ENCODE measurements at places on chromosomes 3 and 15.

- DNase-seq, result no peak
These were observed 51.5 kb upstream of the RPL32 start for GRCh38 chr3:12892840-12893189.

DNA sequence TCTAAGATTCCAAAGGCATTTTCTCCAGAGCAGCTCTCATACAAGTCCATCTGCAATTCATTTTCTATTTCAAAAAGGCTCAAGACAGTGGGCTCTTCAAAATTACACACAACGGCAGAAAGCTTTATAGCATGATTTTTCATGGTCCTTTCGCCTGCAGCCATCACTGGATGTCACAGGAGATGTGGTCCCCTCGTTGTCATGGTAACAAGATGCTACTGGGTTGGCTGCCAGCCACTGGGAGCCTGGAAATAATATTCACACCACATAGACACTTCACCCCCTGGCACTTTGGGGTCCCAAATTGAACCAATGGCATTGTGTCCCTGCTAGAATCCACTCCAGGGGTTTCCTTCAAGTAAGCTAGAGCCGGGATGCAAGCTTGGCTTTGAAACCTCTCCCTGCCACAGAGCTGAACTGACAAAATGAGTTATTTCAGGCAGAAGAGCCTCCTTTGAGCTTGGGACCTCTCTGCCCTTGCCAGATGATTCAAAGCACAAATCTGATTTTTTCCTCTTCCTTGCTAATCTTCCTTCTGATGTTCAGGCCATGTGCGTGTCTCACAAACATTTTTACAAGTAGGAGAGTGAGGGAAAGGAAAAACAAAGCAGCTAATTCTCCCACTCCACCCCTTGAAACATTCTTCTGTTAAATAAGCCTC lies 512.6 kb upstream of the ADAMTS9 start:
- no peak for DNase-seq

DNA sequence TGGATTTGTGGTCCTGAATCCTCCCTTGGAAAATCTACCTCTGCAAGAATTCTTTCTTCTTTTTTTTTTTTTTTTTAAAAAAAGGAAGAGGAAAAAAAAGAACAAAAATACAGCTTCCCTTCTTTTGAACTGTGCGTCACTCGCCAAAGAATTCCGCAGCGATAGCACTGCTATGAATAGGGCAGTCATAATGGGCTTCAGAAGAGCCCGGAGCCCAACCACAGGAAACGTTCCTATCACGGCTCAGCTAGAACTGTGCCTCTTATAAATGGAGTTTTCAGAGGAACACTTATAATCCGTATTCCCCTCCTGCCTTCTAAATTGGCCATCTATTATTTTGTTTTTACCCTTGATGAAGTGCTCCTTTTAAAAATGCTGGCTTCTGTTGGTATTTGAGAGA lies 227.7 kb downstream of the ADAMTS17 start:
- DNase-seq, result no peak

DNA sequence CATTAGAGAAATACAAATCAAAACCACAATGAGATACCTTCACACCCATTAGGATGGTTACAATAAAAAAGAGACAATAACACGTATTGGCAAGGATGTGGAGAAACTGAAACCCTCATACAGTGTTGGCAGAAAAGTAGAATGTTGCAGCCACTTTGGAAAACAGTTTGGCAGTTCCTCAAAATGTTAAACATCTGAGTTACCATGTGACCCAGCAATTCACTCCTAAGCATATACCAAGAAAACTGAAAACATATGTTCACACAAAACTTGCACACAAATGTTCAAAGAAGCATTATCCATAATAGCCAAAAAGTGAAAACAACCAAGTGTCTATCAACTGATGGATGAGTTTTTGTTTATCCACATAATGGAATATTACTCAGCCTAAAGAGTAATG lies 166.9 kb upstream of the FAM3D start:
- DNase-seq, result no peak

GRCh38 chr15:31353931-31354330 lies 27.3 kb downstream of the KLF13 start:
- DNase-seq, result no peak

DNA sequence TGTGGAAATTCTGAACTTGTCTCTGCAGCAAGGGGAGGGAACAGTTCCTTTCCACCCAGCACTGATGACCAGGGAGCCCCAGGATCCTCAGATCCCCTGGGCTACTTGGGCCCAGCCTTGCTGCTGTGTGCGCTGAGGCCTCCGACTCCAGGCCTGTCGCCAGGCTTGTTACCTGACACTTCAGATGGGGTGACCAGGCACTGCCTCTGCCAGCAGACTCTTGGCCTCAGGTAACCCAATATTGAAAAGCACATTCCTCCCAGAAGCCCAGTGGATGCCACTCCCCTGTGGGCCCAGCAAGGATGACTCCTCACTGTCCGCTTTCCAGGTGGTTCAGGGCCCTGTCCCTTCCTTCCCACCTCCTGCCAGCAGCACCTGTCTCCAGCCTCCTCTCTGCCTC lies 3.5 kb upstream of the PLA2G4E start:
- DNase-seq, result no peak

DNA sequence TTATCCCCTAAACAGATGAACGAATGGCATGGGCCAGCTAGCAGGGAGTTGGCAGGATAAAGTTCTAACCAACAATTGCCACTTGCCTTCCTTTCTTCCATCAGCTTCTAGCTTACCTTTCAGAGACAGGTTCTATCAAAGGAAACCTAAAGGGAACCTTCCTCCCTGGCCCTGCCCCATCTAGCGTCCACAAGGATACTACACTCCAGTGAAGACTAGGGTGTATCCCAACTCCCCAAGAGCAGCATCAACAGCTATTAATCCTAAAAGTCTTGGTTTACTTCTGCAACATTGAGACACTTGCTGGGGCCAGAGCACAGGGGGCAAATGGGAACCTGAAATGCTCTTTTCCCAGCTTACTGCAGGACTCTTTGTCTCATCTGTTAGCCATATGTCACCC lies 37.0 kb upstream of the TMC3 start:
- DNase-seq, result no peak

DNA sequence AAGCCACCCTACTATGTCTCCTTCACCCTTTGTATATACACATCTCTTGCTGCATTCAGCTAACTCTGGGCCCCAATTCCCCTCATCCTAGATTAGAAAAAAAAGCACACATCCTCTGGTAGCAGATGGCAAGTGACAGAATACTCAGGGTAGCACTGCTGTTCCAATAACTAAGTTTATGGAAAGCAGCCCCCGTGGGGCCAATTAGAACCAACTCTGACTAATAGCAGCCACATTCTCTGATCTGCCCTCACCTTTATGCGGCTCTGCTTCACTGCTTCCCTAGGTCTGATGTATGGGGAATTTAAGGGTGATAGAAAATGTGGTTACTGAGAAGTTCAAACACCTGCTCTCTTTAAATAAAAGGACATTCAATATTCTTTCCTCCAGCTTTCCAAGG lies 74.9 kb upstream of the SETMAR start:
- DNase-seq, result no peak

- DNase-seq, result no peak
These were observed 106.8 kb downstream of the SLMAP start for GRCh38 chr3:57862894-57863293.

DNA sequence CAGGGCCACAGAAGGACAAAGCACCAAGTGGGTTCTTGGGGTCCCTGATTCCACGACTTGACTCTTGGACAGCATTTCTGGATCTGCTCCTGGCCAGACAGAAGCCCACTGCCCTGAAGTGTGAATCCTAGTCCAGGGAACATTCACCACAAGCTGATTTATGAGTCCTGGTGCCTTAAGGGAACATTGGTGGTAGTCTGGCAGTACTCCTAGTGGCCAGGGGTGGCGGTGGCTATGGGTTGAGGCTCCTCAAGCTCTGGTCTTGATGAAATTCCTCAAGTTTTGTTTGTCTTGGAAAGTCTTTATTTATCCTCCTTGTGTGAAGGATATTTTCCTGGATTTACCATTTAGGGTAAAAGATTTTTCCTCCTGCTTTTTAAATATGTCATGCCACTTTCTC lies 307.5 kb downstream of the PYDC2 start:
- DNase-seq, result no peak

- DNase-seq, result no peak
These were observed 180.4 kb upstream of the NR2E3 start for GRCh38 chr15:71629781-71630474.

DNA sequence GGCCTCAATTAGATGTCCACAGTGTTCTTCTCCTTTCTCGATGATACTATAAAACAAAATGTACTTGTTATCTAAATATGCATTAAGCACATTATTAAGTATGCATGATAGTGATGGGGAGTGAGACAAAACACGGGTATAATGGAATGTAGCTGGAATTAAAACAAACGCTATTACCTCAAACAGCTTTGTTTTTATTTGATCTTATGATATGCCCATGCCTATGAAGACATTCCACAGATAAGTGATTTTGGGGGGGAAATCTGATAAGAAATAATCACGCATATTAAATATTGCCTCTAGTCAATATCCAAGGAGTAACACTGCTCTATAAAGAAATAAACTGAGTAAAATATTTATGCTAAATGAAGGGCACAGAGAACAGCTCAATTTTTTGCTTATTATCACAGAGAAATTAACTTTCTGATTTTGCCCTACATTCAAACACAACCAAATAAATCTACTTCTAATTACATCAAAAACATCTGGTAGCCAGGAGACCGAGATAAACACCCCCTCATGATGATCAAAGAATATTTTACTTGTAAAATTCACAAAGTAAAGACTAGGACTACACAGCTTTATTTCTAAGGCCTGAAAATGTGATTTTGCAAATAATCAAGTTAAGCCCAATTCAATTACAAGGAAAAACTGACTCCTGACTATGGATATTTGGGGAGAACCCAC lies 1.9 kb downstream of the COX17 start:
- no peak for DNase-seq

DNA sequence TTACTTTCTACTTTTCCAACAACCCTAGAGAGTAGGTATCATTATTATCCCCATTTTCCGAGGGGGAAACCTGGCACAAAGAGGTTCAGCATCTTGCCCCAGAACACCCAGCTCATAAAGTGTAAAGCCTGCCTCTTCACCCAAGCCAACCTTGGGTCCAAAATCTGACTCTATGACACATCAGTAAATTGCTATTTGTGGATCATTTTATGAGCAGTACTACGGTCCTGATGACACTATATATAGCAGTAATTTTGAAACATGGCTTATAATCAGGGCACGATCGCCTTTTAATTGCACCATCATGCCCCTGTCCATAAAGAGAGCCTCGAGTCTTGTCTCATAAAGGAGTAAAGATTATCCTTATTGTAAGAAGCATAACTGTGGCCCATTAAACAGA lies 9.7 kb downstream of the MAGI1 start:
- no peak for DNase-seq

GRCh38 chr3:101010296-101010695 lies 17.1 kb upstream of the ABI3BP start:
- no peak for DNase-seq

GRCh38 chr3:30112411-30112810 lies 494.0 kb upstream of the TGFBR2 start:
- DNase-seq, result no peak

GRCh38 chr3:162777118-162777517 lies 1280.5 kb downstream of the OTOL1 start:
- no peak for DNase-seq

DNA sequence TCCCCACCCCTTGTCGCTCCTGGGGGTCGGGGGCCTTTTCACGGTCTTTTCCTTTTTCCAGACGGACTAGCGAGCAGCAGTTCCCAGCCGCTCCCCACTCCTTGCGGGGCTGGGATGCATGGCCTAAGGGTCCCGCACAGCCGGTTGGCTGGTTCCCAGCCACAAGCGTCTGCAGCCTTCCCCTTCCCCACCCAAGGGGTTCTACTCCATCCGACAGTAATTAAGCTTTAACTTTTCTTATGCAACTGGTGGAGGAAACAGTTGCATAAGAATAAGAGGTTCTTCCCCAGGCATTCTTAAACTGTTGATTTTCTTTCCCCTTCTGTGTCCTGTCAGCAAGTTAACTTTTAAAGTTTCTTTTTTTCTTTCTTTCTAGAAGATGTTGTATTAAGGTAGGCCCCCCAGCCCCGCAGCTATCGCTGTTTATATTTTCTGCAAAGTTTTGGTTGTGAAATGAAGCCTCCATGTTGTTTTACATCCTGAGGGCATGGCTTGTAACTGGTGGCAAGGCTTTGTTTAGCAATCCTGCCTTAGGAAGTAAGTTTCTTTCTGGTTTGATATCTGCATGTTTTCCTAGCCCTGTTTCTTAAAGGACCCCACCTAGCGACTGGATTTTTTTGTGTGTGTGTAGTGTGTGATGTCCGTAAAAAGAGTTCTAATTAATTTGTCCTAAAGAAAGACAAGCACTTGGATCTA lies 207.5 kb downstream of the ZNF385D start:
- no peak for DNase-seq

DNA sequence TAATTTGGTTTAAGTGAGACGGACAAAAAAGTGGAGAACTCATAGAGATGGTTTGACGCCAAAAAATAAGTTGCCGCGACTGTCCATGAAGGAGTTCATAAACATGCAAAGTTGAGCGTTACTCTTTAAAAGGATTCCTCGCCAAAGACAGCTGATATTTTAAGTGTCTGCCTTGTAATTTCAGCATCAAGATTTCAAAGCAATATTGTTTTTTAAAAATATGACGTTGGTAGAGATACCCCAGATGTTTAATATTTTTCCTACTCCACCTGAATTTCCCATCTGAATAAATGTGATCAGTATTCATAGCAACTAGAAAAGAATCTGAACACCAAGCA lies 155.0 kb downstream of the TUSC7 start:
- no peak for DNase-seq

GRCh38 chr3:106823701-106824100 lies 553.5 kb upstream of the CCDC54 start:
- DNase-seq, result no peak

DNA sequence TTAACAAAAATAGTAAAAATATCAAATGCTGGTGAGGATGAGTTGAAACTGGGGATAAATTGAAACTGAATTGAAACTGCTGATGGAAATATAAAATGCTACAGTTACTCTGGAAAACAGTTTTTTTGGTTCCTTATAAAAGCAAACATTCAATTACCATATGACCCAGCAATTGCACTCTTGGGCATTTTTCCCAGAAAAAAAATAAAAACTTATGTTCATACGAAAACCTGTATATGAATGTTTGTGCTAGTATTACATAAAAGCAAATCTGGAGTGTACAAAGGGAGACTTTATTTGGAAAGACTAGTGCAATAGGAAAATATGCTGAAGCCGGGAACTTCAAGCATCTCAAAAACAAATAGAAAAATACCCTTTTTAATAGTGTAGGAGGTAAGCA lies 857.9 kb upstream of the CADM2 start:
- no peak for DNase-seq

GRCh38 chr3:73074781-73075180 lies 13.3 kb downstream of the EBLN2 start:
- DNase-seq, result no peak

GRCh38 chr15:38127306-38127771 lies 125.3 kb upstream of the SPRED1 start:
- DNase-seq, result no peak

GRCh38 chr3:100804631-100805030 lies 95.3 kb downstream of the TFG start:
- DNase-seq, result no peak

- DNase-seq, result no peak
These were observed 266.4 kb downstream of the GABRG3 start for GRCh38 chr15:27237319-27237939.
